Activated T-helper 1 cell treated with Interleukin-2 at 50 U/mL for 16 hours (primary cell): ENCODE measurements at places on chromosomes 6 and 20.

- no peak for DNase-seq
These were observed 343.7 kb upstream of the IRAK1BP1 start for GRCh38 chr6:78523622-78524021.

GRCh38 chr6:35592178-35592577 lies 79.5 kb upstream of the TULP1 start:
- no peak for DNase-seq

DNA sequence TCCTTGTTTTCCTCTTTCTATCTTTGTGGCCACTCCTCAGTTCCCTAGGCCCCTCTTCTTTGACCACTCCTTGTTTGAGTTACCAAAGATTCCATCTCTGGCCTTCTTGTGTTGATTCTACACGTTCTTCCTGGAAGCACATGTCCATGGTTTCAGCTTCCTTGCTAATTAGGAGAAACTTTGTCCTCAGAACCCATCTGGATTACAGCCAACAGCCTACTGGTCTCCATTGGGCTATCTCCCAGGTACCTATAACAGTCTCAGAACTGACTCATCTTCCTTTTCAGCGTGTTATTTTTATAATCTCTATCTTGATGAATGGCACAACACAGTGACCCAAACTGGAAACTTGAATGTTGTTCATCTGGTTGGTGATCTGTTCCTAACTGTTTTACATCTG lies 17.5 kb downstream of the PTPRA start:
- no peak for DNase-seq

GRCh38 chr20:39117491-39117890 lies 155.3 kb downstream of the DHX35 start:
- no peak for DNase-seq

GRCh38 chr6:169046483-169047192 lies 207.0 kb downstream of the THBS2 start:
- DNase-seq, result no peak
